Fibroblast of the aortic adventitia (primary cell): ENCODE measurements at places on chromosomes 7 and 10. TPM values are rescaled to one million over a fixed set of nuclear protein-coding genes. Genes with fewer than 3 reads are reported as not detected.

MOGAT3 gene
- not detected in 2 replicates for total RNA-seq

DGKB gene
- 0.36 and 1.2 TPM in 2 replicates for total RNA-seq

TOMM7 gene
- 217 and 251 TPM in 2 replicates for total RNA-seq

GRCh38 chr10:102605712-102606111 lies 38.6 kb upstream of the TRIM8 start:
- no peak for DNase-seq

DNA sequence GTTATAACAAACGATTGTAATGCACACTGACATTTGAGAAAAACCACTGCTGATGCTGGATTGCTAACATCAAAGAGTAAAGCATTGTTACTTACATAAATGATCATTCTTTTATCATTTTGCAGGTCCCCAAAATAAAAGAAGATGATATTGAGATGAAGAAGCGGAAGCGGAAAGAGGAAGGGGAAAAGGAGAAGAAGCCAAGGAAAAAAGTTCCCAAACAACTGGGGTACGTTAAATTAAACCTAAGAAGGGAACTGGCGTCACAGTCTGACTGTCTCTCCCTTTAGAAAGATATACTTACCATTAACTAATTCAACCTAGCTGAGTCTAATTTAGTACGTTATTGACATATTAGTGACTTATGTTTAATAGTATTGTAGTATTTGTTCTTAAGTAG lies 28.1 kb downstream of the UBN2 start:
- no peak for DNase-seq

DNA sequence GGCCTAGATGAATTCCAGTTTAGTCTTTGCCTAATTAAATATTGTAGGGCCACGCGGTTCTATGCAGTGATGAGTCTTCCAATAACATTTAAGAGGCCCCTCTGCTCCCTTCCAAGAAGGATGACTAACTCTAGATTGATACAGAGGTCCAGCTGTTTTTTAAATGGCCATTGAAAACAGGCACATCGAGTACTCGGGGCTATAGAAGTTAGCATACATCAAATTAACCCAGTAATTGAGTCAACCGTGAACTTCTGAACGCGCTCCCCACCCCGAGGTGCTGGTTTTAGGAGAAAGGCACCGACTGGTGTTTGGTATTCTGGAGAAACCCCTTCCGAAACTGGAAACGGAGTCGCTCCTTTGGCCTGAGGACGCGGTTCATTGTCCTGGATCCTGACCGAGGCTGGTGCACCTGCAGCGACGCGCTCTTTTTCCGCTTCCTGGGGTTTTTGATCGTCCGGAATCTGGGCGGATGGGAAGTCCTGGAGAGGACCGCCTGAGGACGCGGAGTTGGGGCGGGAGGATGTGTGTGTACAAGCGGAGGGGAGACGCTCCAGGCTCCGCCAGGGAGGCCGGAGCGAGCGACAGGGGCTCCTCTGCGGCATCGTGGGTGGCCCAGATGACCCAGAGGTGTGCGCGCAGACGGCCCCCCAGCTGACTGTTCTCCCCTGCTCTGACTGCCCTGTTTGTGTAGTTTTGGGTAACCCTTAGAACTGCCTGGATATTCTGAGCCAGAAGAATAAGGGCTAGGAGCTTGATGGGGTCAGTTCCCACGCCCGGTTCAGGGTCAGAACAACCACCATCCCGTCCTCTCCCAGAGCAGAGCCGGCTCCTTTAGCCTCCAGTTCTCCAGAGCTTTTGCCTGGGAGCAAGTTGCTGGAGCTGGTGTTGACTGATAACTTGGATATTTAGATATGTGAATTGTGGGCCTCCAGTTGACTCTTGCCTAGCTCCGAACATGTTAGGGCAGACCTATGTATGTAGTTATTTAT lies 711 bp downstream of the FAM221A start:
- peak; percentile 51 for DNase-seq
